HCT116 (cell line): ENCODE measurements at places on chromosomes 12 and 14. TPM values are rescaled to one million over a fixed set of nuclear protein-coding genes. Genes with fewer than 3 reads are reported as not detected.

DNA sequence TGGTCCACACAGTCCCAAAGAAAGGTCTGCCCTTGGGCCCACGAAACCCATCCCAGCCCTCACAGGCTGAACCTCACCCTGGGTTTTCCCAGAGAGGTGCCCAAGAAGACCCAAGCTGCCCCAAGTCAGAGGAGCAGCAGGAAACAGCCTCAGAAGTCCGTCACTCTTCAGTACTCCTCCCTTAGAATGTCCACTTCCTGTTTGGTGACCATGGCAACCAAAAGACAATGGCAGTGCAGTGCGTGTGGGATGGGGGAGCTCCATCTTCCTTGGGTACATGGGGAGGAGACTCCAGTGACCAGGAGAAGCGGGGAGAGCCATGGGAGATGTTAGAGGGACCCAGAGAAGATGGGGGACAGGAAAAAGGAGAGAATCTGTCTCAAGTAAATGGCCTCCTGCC is 11.3 kb downstream of the SELPLG start:
- DNase-seq = no peak

PLBD1 gene
- 0.30 TPM for total RNA-seq

DNA sequence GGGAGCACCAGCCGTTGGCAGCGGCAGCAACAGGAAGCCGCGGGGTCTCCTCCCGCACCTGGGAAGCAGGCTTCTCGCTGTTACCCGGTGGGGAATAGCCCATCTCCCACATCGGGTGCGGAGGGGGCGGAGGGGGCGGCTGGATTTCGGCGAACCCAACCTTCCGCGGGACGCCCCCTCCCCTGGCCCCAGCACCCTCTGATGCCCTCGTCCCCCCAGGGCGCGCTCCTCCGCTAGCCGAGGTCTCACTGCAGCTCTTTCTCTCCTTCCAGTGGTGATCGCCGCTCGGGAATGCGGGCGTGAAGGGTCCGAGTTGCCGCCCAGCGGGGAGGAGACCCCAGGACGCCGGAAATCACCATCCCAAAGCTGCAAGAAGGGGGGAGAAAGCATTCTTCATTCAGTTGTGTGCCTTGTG is 303 bp downstream of the SAMD4A start:
- DNase-seq = no peak

GRCh38 chr12:104704224-104704779 is 247.6 kb downstream of the CHST11 start:
- DNase-seq = no peak

GRCh38 chr12:1318327-1319031 is 275.9 kb downstream of the FBXL14 start:
- DNase-seq = no peak

DNA sequence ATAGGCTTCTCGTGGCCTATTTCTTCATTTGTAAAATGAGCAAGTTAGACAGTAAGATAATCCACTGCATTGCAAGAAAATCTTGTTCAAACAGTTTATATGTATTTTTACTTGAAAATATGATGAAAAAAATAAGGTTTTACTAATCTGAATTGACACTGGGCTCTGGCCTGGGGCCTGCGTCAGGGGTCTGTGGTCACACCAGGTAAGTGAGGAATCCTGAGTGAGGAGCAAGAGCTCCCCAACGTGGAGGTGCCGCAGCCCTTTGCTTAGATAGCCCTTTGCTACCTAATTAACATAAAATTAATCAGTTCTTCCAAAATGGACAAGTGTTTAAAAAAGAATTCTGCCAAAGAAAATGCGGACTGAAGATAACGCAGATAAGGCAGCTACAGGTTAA is 39.1 kb upstream of the STAB2 start:
- no peak for DNase-seq

DNA sequence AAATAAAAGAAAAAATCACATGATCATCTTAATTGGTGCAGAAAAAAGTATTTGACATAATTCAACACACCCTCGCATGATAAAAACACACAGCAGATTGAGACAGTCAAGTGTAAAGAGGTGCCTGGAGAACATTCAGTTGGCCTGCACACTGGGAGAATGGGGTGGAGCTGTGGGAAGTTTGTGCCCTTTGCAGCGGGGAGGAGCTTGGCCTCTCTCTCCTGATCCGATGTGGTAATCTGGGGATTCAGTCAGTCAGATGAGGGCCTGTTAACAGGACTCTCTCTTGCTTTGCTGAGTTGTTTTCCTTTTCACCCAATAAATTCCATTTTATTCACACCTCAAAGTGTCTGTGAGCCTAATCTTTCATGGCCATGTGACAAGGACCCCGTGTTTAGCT is 5.9 kb downstream of the SERPINA6 start:
- DNase-seq = no peak

SRRM4 gene
- total RNA-seq = 0.02 TPM

METTL3 gene
- 62.3 TPM for total RNA-seq

GRCh38 chr12:12927211-12928079 is 24.5 kb downstream of the GPRC5D start:
- DNase-seq = peak; percentile 90

- no peak for DNase-seq
These were observed 70.6 kb upstream of the PRICKLE1 start for GRCh38 chr12:42660117-42660516.

DNA sequence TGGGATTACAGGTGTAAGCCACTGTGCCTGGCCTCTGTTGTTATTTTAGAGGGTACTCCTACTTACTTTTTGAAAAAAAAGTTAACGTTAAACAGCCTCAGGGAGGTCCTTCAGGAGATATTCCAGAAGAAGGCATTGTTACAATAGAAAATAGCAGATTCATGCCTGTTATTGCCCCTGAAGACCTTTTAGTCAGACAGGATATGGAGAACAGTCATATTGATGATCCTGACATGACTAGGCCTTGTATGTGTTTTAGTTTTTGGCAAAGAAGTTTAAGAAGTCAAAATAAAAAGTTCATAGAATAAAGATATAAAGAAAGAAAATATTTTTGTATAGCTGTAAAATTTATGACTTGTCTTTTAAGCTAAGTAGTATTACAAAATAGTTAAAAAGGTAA is 45.3 kb downstream of the WASHC3 start:
- DNase-seq = no peak

DNA sequence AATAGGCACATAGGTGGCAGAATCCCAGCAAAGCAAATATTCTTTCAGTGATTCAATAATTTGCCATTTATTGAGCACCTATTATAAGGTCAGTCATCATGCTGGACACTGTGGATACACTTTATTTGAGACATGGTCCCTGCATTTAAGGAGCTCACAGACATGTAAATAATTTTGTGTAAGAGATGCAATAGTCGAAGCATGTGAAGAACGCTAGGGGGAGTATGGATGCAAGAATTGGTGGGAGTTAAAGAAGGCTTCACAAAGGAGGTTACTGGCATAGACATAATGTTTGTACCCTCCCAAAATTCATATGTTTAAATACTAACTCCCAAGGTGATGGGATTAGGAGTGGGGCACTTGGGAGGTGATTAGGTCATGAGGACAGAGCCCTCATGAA is 260.6 kb upstream of the GARIN6 start:
- DNase-seq = peak; percentile 28

DNA sequence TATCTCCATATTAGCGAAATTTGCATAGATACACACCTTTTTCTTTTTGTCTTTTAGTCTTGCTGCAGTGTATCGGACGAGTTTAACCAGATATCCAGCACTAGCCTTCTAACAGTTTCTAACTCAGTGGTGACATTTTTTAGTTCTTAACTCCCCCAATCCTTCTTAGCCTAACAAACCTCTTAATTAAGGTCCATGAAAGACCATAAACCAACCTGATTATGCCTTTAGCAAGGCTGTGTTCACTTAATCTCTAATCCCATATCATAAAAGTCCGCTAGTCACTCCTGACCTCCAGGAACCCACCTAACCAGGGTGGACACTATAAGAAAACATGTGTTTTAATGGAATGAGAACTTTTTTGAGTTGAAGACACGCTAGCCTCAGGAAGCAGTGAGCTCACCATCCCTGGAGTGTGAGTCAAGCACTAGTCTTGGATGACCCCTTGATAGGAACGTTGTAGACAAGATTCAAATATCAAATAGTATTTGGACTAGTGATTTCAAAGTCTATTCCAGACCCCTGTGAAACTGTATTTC is 9.5 kb downstream of the CDKN1B start:
- no peak for DNase-seq

CDKL1 gene
- total RNA-seq = 7.1 TPM

DNA sequence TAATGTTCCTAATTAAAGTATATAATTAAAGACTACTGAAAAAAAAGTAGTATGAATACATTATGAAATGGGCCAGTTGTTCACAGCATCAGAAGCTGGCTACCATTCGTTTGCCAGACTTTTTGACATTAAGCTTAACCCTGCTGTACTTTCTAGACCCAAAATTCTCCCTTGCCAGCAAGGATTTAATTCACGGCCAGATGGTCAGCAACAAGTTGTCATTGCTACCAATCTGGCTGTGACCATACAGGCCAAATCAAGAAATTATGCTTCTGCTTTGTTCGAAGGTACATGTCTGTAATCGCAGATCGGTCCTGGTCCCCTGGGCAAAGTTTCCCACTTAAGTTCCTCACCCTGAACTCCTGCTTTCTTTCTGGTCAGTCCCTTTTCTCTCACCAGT is 217.7 kb upstream of the ATXN7L3B start:
- DNase-seq = no peak

VDR gene
- total RNA-seq = 9.5 TPM

GRCh38 chr12:77630344-77630743 is 200.3 kb upstream of the NAV3 start:
- no peak for DNase-seq

GRCh38 chr12:54565986-54566544 is 16.7 kb downstream of the PDE1B start:
- DNase-seq = no peak

KLRC3 gene
- 1.8 TPM for total RNA-seq

B4GALNT3 gene
- 18.2 TPM for total RNA-seq

GRCh38 chr12:124162151-124163110 is 132.5 kb upstream of the RFLNA start:
- peak; percentile 6 for DNase-seq

- DNase-seq = no peak
These were observed 450.5 kb downstream of the TMEM117 start for GRCh38 chr12:44286336-44286735.

ESPL1 gene
- total RNA-seq = 50.3 TPM

DNA sequence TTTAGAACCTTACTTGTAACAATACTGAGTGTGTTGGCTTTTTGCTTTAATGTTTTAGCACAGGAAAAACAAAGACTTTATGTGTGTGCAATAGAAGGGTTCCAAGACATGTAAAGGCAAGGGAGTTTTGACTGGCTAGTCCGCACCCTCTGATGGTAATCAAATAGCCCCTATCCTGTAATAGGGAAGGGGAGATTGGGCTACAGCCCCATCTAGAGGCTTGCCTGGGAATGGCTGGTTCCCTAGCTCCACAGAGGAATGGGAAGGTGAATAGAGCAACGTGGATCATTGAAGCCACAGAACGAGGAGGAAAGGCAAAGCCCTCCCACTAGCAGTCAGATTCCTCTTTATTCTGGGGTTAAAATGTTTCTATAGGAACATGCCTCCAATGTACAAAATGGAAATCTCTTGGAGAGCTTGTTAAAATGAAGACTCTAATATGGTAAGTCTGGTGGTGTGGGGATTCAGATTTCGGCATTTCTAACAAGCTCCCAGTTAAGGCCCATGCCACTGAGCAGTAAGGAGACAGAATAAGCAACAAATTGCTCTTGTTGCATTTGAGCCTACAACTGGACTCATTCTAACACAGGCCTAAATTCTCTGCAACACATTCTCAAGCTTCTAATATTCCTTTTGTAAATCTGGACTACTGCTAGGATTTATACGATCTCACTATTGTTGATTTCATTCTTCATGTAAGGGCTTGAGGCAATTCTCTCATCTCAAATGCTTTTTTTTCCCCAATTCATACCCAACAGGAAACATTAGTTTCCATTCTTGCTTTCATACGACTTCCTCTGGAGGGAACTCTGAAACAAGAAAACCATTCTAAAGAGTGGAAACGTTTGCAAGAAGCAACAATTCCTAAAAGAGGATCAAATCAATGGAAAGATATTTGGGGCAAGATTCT is 57.1 kb downstream of the NIN start:
- DNase-seq = no peak

- DNase-seq = no peak
These were observed 241.4 kb downstream of the PHLDA1 start for GRCh38 chr12:75790219-75790618.

DNA sequence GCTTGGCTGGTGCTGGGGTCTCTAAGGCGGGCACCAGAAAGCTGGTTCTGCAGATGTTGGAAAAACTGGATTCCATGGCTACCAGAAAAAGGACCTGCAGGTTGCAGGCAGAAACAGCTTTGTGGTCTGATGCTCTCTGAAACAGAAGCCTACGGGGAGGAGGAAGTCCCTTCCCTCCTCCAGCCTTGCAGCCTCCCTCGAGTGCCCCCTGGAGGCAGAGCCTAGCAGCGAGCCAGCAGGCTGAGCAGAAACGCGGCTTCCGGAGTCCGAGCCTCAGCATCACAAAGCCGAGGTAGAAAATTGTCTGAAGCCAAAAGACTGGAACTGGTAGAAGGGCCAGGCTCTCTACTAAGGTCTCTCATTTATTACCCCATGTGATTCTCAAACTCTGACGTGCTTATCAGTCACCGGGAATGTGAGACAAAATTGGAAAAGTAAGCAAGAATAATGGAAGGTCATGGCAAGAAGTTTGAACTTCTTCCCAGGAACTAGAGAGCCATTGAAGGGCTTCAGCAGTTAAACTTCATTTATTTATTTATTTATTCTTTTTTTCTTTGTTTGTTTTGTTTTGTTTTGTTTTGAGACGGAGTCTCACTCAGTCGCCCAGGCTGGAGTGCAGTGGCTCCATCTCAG is 82.2 kb upstream of the CPSF6 start:
- DNase-seq = peak; percentile 69

TMTC1 gene
- total RNA-seq = 2.0 TPM

DNA sequence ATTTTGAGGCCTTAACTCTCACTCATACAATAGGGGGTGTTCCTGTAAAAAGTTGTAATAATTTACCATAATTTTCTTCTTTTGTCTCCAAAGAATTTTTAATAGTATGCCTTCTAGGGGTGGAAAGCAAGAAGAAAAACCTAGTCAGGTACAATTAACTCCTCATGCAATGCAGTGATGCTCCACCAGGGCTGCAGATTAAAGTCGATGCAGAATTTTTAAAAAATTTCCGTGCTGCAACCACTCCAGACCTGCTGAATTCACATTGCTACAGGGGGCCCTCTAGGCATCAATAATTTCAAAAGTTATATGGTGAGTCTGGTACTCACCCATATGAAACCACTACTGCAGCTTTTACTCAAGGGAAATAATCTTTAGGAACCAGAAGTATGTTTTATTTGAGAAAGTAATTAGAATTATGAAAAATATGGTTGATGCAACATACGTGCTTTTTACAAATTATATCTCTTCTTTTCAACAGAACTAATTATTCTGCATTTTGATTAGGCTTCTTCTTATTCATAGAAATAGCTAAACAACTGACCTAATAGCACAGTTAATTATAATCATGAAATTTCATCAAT is 353.2 kb downstream of the BCAT1 start:
- DNase-seq = no peak

DNA sequence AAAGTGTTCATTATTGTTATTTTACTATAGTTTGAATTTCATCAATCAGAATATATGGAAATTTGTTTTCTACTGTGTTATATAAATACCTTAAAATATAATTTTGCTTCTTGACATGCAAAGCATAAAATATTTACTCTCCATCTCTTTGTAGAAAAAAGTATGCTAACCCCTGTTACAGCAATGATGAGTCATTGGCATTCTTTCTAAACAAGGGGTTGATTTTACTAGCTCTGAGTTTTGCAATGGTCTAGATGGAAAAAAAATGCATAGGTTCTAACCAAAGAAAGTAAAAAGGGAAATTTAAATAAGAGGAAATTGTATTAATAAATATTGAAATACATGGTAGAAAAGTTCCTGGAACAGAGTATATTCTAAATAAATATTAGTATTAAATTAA is 990.2 kb upstream of the ATXN7L3B start:
- no peak for DNase-seq

B4GALNT1 gene
- 31.3 TPM for total RNA-seq

RERG gene
- not detected for total RNA-seq

LBHD2 gene
- not detected for total RNA-seq
